ENCODE measurements at places on chromosomes 2 and 18.
A peak's percentile ranks its signal among the peaks of the same experiment; 100 is the strongest.

DNA sequence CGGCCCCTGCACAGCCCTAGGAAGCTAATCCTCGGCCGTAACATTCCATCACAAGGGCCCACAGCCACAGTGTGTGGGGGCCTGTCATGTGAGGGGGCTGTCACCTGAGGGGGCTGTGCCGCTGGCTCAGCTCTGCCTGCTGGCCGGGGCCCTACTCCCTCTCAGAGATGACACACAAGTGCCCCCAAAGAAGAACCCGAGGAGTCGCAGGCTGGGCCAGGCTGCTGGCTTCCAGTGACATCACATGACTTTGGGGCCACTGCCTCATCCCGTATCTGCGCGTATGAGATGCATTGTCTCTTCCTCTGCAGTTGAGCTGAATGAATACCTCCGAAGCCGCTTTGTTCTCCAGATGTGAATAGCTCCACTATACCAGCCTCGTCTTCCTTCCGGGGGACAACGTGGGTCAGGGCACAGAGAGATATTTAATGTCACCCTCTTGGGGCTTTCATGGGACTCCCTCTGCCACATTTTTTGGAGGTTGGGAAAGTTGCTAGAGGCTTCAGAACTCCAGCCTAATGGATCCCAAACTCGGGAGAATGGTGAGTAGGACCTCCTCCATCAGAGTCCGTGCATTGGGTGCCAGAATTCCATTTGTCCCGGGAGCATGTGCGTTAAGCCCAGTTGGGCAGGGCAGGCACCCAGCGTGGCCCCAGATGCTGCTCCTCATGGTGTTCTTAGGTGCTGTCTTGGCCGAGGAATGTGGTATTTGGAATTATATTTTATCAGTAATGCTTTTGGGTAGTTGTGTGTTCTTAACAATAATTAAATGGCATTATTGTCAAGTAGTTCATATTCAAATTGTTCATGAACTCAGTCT is at the start of gene CNDP1:
CNDP1 (plus strand) TSS at position 351 of the 820 bp plus-strand sequence; CDS start at position 519, 168 bp downstream.
- no peak for DNase-seq

- no peak for DNase-seq
Observed at GRCh38 chr18:4267641-4268040, 187.5 kb downstream of the DLGAP1 start.

- DNase-seq = peak; percentile 16
Observed at GRCh38 chr2:36696533-36696932, at the start of gene VIT. Gene VIT, plus strand, starts transcription at chr2:36696707. Its CDS starts 19,664 bp downstream, at chr2:36716371.

DNA sequence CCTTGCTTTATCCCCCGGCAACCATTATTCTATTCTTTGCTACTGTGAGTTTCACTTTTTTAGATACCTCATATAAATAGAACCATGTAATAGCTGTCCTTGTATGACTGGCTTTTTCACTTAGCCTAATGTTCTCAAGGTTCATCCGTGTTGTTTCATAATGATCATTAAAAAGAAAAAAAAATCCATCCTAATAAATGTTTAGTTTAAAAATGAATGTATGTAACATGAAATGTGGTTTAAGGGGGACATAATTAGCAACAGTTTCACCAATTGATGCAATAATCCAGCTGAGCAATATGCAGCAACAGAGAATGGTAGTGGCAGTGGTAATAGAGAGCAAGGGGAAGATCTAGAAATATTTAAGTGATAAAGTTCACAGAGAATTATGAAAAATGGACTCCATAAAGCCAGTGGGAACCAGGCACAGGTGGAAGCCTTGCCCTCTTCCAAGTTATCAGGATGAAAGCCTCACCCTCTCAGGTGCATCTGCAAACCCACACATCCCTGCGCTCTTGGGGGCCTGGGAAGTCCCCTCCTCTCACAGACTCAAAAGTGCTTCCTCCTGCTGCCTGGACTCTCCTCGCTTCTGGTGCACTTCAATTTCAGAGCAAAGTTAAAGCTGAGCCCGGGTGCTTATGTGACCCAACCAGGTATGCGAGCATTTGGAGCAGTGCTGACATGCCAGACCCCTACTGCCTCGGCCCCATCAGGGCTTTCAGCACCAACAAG is 1403.3 kb upstream of the SLC39A10 start:
- no peak for DNase-seq

DNA sequence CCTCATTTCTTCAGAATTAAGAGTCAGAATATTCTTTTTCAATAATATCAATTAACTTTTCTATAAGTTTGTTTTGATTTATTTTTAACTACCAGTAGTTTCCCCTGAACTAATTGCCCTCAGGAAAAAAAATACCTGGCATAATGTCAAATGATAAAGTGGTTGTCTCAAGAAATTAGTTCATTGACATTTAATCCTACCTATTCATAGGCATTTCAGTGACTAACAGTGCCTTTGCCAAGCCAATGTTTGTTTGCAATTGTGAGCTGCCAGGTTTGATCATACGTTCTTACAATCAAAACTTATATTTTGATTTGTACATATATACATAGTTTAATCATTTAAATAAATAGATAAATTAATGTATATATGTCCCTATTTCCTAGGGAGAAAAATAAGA is 267.3 kb upstream of the MC4R start:
- DNase-seq = no peak

- DNase-seq = no peak
Observed at GRCh38 chr2:30422444-30423040, 24.5 kb upstream of the LCLAT1 start.

DNA sequence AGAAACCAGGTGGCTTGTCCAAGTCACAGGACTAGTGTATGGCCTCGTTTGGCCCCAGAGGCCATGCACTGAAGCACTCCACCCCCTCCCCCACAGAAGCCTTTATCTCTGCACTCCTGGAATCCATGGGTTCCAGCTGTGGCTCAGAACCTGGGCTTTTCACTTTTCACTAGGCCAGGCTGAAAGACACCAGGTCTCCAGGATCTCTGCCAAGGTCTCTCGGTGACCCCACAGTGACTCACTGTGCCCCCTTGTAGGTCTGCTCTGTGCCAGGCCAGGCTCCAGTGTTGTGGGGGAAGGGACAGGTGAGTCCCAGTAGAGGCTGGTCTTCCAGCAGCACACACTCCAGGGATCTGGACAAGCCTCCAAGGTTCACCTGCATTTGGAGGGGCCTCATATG is 31.0 kb upstream of the GLI2 start:
- no peak for DNase-seq

- no peak for DNase-seq
Observed at GRCh38 chr2:58261209-58261608, 20.1 kb upstream of the FANCL start.

- DNase-seq = no peak
Observed at GRCh38 chr2:129329574-129329973, 649.9 kb upstream of the RAB6C start.

- no peak for DNase-seq
Observed at GRCh38 chr18:50451100-50451842, 76.4 kb downstream of the SKA1 start.

DNA sequence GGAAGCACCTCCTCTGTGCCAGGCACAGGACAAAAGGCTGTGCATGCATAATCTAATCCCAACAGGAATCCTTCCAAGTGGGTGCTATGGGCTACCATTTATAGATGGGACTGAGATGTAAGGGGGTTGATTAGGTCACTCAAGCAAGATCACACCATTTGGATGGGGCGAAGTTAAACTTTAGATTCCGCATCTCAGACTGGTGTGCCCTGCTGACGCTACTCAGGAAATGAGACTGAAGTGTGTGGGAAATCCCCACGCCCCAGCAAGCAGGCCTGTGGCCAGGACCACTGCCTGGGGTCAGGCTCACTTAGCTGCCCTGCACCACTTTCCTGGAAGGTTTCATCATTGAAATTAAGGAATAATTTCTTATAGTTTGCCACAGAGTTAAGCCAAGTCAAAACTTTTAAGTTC is 70.5 kb upstream of the PPP1CB start:
- DNase-seq = no peak

DNA sequence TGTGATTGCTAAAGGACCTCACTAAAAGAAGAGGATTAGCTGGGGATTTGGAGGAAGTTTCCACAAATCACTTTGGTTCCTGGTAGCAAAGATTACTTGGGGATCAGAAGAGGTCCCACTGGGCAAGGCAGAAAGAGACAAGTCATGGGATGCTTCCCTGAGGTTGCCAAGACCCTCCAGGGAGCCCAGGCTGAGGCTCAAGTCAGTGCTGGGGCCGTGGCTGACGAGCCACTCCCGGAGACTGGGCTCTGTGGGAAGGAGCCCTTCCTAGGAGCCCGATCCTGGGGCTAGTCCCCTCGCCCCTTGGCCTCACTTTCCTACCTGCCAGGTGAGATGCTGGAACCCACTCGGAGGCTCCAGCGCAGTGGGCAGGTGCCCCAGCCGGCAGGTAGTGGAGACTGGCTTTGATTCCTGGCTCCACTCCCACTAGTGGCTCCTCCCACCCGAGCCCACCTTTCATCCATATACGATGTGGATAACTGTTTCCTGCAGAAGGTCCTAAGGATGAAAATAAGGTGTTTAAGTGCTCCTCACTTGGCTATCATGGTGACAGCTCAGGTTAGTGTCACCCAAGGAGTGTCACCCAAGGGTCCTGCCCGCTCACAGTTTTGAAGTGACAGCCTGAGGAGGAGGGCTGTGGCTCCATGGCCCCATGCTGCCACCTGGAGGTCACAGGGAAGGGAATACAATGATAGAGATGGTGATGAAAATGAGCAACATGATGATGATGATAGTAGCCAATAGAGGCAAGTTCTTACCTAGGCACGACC is 100.5 kb downstream of the CAPN13 start:
- DNase-seq = peak; percentile 52

GRCh38 chr2:165617741-165618481 is 148.4 kb downstream of the CSRNP3 start:
- DNase-seq = no peak
